ENCODE measurements at places on chromosomes 16 and 17. TPM values are rescaled to one million over a fixed set of nuclear protein-coding genes. Genes with fewer than 3 reads are reported as not detected.

DNA sequence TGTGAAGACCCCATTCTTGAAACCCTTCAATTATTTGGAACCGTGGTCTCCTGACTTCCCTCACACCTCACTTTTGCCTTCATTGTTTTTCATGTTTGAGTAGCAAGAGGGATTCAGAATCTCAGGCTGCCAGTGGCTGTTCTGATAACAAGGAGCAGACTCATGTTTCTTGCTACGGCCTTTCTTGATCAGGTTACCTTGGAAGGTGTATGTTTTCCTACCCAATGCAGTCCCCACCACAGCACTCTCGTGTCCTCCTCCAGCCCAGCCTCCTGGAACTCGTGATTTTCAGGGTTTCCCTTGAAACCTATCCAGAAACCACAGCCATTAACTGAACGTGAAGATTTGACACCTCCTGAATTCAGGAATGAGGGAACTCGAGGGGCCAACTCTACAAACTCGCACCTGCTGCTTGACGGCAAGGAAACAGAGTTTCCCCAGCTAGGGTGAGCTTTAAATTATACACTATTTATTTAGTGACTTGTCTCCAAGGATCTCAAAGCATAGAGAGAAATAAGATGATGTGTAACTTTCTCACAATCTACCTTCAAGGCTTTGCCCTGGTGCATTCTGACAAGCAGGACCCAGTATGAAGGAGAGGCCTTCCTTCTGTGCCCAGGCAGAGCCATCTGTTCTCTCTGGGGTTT is 1.6 kb downstream of the ZFHX3 start:
- H3K27me3 ChIP-seq, result peaks cover 20% of the 10 kb centered on the region
- DNase-seq, result no peak
- H3K4me1 ChIP-seq, result no peaks in the 10 kb centered on the region

DNA sequence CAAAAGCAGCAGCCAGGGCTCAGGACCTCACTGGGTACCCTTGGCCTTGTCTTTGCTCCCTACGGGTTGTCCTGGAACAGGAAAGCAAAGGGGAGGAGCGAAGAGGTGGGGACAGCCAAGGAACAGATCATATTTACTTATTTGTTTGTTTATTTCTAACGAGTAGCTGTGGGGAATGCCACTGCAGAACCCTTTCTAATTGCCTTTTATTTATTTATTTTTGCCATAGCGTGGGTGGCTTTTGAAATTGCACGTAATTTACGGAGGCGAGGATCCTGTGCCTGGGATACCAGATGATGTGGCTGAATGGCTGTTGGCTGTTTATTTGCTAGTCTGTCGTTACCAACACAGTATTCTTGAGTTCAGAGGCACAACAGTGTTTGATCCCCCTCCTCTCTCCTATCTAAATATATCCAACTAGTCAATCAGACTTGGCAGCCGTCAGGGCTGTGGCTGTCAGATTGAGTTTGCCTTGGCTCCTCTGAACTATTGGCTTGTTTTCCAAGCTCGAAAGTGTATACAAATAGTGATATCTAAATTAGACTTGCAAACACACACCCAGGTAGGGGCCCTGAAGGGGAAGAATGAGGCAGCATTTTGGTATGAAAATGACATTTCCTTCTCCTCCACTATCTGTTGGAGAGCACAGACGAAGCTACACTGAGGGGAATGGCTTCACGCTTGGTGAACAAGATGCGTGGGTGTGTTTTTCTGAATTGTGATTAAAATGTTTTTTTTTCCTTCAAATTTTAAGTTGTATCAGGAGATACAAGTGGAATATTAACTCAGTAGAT is 110.4 kb downstream of the MSI2 start:
- no peaks in the 10 kb centered on the region for H3K27me3 ChIP-seq
- H3K36me3 ChIP-seq, result no peaks in the 10 kb centered on the region
- H3K27ac ChIP-seq, result no peak overlapping the region
- H3K4me1 ChIP-seq, result no peaks in the 10 kb centered on the region

LAT gene
- total RNA-seq, result 282 TPM

GRCh38 chr17:43217614-43218087 is 6.0 kb downstream of the TMEM106A start:
- peaks cover 8% of the 10 kb centered on the region for H3K36me3 ChIP-seq
- no peak for DNase-seq
- H3K4me1 ChIP-seq, result peaks cover 8% of the 10 kb centered on the region
- no peak overlapping the region for H3K27ac ChIP-seq
- H3K27me3 ChIP-seq, result no peaks in the 10 kb centered on the region
